ENCODE measurements at places on chromosomes 2 and 18. TPM values are rescaled to one million over a fixed set of nuclear protein-coding genes. Genes with fewer than 3 reads are reported as not detected.

Gene SLC23A3
- 1.4 TPM for total RNA-seq

Gene RUFY4
- total RNA-seq, result not detected

Gene IL36B
- not detected for total RNA-seq

Gene ANKRD30BL
- total RNA-seq, result not detected

Gene FHOD3
- total RNA-seq, result 4.9 TPM

Gene UGT1A8
- total RNA-seq, result not detected

Gene FAM124B
- 0.26 TPM for total RNA-seq

Gene TRIB2
- total RNA-seq, result 48.5 TPM

Gene SLC11A1
- total RNA-seq, result 0.13 TPM

Gene SCN7A
- 3.5 TPM for total RNA-seq

Gene POU3F3
- total RNA-seq, result 0.39 TPM

Gene ATAD2B
- total RNA-seq, result 3.0 TPM

Gene MC2R
- not detected for total RNA-seq

Gene MPP4
- not detected for total RNA-seq

Gene SULT1C4
- 2.1 TPM for total RNA-seq

Gene DUSP2
- total RNA-seq, result 0.40 TPM

Gene TEKT4
- not detected for total RNA-seq

Gene TRIM43
- total RNA-seq, result not detected

Gene RAPGEF4
- 0.13 TPM for total RNA-seq

Gene EHD3
- 36.4 TPM for total RNA-seq

Gene CPS1
- 23.7 TPM for total RNA-seq

Gene MAP2
- total RNA-seq, result 4.6 TPM

Gene TWIST2
- total RNA-seq, result 63.5 TPM

Gene ATRAID
- total RNA-seq, result 225 TPM

Gene IL36G
- not detected for total RNA-seq

Gene EPHA4
- 6.8 TPM for total RNA-seq

Gene POMC
- total RNA-seq, result 5.6 TPM

Gene NDUFAF7
- 6.2 TPM for total RNA-seq

Gene LRP2
- total RNA-seq, result not detected

Gene POTEC
- total RNA-seq, result not detected

Gene CYRIA
- total RNA-seq, result 1.9 TPM

Gene CPO
- not detected for total RNA-seq

Gene SLC4A5
- 0.48 TPM for total RNA-seq

Gene CRACDL
- 0.24 TPM for total RNA-seq

Gene MARCO
- not detected for total RNA-seq

Gene REG1B
- total RNA-seq, result not detected

Gene VSNL1
- not detected for total RNA-seq

Gene MSTN
- total RNA-seq, result not detected

Gene UGT1A1
- not detected for total RNA-seq

Gene TEX44
- total RNA-seq, result not detected

Gene INPP5D
- 0.65 TPM for total RNA-seq

Gene STARD6
- not detected for total RNA-seq

Gene PROKR1
- 0.13 TPM for total RNA-seq

Gene STPG4
- not detected for total RNA-seq

Gene ANKRD36C
- total RNA-seq, result 12.1 TPM

Gene DLGAP1
- under 0.01 TPM for total RNA-seq

Data from epithelial cell of alveolus of lung (primary cell).